ENCODE measurements at places on chromosomes 2 and 18.

DNA sequence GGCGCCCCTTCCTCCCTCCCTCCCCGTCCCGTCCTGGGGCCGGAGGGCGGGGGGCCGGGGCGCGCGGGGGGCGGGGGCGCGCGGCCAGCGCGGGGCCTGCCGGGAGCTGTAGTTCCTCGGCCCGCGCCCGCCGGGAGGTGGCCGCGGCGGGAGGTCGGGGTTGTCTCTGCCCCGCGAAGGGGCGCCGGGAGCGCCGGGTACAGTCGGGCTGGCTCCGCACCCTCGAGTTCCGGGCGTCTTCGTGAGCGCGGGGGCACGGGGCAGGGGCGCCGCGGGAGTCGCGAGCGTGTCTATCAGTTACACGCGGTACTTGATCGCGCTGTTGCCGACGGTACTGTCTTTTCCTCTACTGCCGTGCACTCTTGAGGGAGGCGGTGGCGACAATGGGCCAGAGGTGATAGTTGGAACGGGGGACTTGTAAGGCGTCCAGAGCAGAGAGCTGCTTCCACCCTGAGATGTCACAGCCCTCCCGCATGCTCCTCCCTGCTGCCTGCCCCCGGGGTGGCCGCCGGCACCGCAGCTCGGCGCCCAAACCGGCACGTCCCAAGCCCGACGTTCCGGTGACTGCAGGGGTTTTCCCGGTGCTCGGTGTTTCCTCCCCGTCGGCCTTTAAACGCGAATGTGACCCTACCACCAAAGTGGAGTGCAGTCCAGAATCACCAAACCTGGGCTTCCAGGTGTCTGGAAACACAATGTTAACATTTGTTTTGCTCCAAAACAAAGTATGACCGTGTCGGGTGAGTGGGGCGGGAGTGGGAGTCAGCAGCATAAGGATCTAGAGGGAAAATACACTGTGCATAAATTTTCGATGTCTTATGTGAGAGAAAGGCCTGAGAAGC lies at the start of gene PRKD3:
Gene PRKD3 (minus strand): TSS at position 48 of the 839 bp plus-strand sequence. CDS start 8,309 bp downstream, outside the sequence.
- peak; percentile 90 for DNase-seq

GRCh38 chr18:12401881-12402280 lies 5.8 kb upstream of the PRELID3A start:
- DNase-seq: no peak

- DNase-seq: peak; percentile 89
Measured at GRCh38 chr2:132438691-132439090, 22.1 kb downstream of the GPR39 start.

DNA sequence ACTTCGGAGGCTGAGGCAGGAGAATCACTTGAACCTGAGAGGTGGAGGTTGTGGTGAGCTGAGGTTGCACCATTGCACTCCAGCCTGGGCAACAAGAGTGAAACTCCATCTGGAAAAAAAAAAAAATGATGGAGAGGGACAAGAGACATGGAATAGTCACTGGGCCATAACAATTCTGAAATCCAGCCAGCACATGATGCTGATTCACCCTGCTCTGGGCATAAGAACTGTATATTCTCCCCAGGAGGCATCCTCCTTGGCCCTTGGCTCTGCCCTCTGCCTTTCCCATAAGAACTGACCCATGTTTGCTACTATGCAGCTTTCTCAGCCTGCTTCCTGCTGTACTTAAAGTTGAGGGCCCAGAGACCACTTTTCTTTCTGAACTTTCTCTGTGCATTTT lies 297.7 kb downstream of the GBX2 start:
- DNase-seq: no peak

DNA sequence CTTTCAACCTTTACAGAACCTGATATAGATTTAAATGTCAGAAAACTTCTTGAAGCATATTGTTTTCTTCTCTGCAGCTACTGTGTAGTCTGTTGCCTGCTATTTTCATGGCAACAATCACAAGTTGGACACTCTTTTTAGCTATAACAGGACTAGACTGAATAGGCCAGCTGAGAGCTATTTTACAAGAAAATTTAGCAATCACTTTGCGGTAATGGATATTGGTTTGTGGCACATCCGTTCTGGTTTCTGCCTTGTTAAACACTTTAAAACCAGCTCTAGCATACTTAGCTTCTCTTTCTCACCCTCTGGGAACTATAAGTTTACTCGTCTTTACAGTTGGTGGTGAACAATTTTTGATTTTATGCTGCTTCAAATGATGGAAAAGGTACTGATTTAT lies 125.7 kb downstream of the MAP2 start:
- no peak for DNase-seq

- peak; percentile 85 for DNase-seq
Measured at GRCh38 chr2:208040199-208041171, 15.2 kb upstream of the PLEKHM3 start.

DNA sequence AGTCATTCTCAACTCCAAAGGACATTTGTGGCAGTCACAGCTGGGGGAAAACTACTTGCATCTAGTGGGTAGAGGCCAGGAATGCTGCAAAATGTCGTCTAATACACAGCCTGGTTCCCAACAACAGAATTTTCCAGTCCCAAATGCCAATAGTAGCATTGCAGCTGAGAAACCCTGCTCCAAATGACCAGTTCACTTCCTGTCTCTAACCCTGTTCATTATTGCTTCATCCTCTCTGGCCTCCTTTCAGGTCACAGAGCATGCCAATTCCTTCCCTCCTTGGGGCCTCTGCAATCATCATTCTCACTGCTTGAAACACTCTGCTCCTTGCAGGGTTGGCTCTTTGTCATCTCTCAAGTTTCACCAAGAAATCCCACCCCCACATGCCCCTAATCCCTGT lies 139.1 kb downstream of the IRS1 start:
- peak; percentile 89 for DNase-seq

GRCh38 chr18:48131042-48131441 lies 200.6 kb upstream of the SMAD2 start:
- no peak for DNase-seq

GRCh38 chr2:3628800-3629199 lies 29.2 kb upstream of the ALLC start:
- no peak for DNase-seq

GRCh38 chr18:33826151-33826550 lies 248.1 kb downstream of the ASXL3 start:
- no peak for DNase-seq

DNA sequence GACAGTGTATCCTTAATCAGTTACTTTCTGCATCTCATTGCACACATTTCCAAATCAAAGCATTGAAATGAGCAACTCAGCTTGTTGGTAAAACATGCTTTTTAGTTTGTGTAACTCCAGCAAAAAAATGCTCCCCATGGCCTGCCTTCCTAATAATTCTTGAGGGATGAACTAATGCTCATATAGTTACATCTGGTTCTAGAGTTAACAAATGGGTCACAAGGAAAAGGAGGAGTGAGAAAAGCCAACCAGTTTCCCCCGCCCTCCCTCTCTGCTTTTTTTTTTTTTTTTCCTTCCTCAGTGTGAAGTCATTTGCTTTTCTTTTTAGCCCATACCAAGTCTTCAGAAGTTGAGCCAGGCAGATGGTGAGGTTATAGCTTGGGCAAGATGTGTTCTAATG lies 231.7 kb downstream of the MTX2 start:
- DNase-seq: no peak

DNA sequence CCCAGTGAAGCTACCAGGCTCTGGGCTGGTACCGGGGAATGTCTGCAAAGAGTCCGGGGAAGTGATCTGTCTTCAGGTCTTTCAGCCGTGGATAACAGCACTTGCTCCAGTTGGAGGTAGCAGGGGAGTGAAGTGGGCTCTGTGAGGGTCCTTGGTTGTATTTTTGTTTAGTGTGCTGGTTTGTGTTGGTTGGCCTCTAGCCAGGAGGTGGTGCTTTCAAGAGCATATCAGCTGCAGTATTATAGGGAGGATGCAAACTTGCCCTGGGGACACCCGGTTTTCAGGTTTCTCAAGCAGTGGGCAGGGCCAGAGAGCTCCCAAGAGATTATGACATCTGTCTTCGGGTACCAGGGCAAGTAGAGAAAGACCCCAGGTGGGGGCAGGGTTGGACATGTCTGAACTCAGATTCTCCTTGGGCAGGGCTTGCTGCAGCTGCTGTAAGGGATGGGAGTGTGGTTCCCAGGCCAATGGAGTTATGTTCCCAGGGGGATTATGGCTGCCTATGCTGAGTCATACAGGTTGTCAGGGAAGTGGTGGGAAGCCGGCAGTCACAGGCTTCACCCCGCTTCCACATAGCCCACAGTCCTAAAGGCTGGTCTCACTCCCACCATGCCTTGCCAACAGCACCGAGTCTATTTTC lies 34.4 kb downstream of the ACAA2 start:
- no peak for DNase-seq

DNA sequence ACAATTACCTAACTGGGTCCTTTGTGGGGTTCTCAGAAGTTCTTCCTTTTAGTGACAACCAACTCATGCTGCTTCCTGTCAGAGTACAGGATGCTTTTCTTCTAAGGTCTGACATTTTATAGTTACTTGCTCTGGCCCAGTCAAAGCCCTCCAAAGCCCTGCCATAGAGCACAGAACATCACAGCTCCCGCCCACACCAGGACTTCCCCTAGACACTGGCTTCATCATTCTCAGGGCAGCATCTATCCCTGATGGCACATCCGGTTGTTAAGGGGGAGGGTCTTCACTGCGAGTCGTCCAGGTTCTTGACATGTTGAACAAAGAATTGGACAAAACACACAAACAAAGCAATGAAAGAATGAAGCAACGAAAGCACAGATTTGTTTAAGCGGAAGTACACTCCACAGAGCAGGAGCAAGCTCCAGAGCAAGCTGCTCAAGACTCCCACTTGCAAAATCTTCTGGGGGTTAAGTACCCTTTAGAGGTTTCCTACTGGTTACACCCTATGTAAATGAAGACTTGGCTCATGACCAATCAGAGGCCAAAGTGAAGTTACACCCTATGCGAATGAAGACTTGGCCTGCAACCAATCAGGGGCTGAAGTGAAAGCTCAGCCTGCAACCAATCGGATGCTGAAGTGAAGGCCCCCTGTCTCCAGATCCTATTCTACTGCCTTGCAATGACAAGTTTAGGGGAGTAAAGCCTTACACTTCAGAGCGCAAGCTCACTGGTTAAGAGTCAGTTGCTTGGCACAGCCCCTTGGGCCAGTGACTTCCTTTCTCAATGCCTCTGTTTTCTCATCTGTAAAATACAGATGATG lies 79.0 kb downstream of the HDAC4 start:
- DNase-seq: no peak

DNA sequence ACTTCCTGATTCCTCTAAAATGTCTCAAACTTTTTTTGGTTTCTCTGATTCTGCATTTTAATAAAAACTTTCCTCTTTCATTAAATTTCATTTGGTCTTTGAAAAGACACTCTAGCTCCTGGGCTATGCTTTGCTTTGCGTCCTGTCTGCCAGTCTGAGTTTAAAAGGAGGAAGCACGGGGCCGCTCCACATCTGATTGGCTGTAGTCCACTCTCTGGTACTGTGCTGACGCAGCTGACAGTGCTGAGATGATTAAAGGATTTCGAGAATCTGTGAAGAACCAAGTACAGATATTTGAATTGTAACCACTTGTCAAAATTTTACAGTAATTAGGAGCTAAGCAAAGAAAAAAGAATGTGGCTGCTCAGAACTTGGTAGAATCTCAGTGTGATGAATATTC lies 199.6 kb upstream of the HNMT start:
- no peak for DNase-seq

DNA sequence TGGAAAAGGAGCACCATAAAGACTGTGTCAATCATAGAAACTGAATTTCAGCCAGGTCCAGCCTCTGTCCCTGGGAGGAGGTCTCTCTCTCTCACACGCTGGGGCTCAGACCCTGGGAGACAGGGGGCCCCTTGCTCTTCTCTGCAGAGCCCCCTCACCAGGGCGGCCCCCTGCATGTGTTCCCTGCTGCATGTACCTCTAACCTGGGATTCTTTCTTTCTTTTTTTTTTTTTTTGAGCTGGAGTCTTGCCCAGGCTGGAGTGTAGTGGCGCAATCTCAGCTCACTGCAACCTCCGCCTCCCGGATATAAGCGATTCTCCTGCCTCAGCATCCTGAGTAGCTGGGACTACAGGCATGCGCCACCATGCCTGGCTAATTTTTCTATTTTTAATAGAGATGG lies 46.5 kb downstream of the TPO start:
- no peak for DNase-seq

GRCh38 chr2:194004590-194005206 lies 1652.3 kb upstream of the SLC39A10 start:
- peak; percentile 81 for DNase-seq

- DNase-seq: no peak
Measured at GRCh38 chr18:35489913-35490490, 7.8 kb downstream of the INO80C start.

GRCh38 chr2:27217173-27218121 lies at the start of gene CAD:
TSS of gene CAD (plus strand) at chr2:27217369. CDS start at chr2:27217552, 183 bp downstream.
- peak; percentile 96 for DNase-seq

- no peak for DNase-seq
Measured at GRCh38 chr2:186058614-186059013, 320.0 kb downstream of the FSIP2 start.

GRCh38 chr18:69239849-69240674 lies 160.6 kb upstream of the DOK6 start:
- no peak for DNase-seq

DNA sequence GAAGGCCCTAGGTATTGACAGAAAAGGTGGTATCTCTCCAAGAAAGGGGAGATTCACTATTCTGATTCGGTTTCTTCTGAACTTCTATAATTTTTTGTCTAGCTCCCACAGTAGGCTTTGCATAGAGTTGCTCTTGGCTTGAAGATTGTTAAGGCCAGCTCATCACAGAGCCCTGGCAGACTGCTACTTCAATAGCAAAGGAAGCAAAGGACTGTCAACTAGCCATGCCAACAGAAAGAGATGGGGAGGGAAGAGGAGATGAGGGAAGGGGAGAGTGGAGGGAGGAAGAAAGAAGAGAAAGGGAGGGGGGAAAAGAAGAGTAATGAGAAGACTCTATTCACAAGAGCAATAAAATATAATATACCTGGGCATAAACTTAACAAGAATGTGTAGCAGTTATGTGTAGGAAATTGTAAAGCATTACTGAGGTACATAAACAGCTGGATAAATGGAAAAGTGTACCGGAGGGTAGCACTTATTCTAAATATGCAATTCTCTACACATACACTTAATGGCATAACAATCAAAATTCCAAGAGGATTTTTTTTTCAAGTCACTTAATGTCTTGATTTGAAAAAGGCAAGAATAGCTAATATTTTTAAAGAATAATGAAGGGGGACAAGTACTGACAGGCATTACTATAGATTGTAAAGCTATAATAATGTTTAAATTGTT lies 102.5 kb downstream of the LOXHD1 start:
- DNase-seq: no peak

GRCh38 chr2:241903121-241904010 lies 33.8 kb downstream of the RTP5 start:
- DNase-seq: no peak

GRCh38 chr2:9330612-9331270 lies 92.6 kb downstream of the ITGB1BP1 start:
- DNase-seq: no peak

- peak; percentile 90 for DNase-seq
Measured at GRCh38 chr2:147910990-147911473, 66.2 kb downstream of the ACVR2A start.
